Progenitor cell of endocrine pancreas (in vitro differentiated cells): ENCODE measurements at places on chromosomes 13 and 19.
A peak's percentile ranks its signal among the peaks of the same experiment; 100 is the strongest.

- DNase-seq = no peak
Measured at GRCh38 chr19:750640-751423, at the start of gene MISP. TSS of gene MISP (plus strand) at chr19:751112. CDS start at chr19:756947, 5,835 bp downstream.

GRCh38 chr19:38433268-38433733, at the start of gene RYR1:
TSS of gene RYR1 (plus strand) at chr19:38433691. CDS start at chr19:38433830, 139 bp downstream.
- no peak for DNase-seq

DNA sequence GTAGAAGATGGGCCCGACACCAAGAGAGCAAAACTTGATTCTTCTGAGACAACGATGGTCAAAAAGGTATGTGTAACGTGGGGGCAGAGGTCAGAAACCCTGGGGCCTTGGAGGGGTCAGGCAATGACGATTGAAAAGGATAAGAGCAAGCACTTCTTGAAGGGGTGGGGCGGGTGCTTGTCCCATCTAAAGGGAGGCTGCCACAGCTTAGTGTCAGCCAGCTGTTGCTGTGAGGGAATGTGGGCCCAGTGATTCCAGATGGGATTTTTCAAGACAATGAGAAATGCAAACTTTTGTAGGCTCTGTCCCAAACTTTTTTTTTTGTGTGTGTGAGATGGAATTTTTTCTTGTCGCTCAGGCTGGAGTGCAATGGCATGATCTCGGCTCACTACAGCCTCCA, 24.5 kb downstream of the SAE1 start:
- no peak for DNase-seq

GRCh38 chr13:50670847-50671496, 172.5 kb downstream of the DLEU7 start:
- DNase-seq = no peak

- DNase-seq = no peak
Measured at GRCh38 chr13:76222511-76222910, 586.4 kb downstream of the LMO7 start.

DNA sequence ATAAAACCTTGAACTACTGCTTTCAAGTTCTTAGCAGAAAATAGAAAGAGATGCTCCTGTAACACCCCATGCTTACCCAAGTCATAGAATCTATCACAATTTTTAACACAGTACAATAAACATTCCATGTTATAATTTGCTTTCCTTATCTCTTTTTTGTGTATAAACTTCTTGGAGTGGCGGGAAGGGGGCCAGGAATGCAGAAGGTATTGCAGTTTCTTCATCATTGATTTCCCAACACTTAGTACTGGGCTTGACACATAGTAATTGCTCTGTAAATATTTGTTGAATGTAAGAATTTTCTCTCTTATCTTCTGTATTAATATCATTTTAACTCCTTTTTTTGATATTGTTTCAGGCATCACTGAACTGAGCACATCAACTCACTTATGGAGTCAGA, 535.8 kb downstream of the KCTD12 start:
- DNase-seq = no peak

GRCh38 chr13:94195715-94196114, 283.8 kb downstream of the DCT start:
- DNase-seq = no peak

GRCh38 chr19:38634757-38635482, 12.5 kb upstream of the ACTN4 start:
- peak; percentile 79 for DNase-seq

- DNase-seq = no peak
Measured at GRCh38 chr19:3398114-3398899, 31.9 kb downstream of the NFIC start.

DNA sequence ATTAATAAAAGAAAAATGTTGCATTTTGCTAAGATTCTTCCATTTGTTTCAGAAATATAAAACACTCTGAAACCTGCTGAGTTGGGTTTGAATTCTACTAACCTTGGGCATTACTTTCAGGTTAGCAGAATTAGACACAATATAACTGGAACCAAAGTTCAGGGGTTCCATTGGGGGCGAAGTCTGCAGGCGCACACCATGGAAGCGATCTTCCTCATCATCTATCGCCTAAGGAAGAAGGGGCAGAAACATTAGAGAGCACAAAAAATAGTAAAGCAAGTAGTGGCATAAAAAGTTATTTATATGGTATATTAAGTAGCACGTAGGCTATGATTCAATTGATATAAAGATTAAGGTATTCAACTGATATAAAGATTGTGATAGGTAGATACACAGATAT, 34.1 kb downstream of the CARD8 start:
- no peak for DNase-seq

GRCh38 chr19:49809160-49809940, 3.7 kb downstream of the FUZ start:
- DNase-seq = peak; percentile 30

DNA sequence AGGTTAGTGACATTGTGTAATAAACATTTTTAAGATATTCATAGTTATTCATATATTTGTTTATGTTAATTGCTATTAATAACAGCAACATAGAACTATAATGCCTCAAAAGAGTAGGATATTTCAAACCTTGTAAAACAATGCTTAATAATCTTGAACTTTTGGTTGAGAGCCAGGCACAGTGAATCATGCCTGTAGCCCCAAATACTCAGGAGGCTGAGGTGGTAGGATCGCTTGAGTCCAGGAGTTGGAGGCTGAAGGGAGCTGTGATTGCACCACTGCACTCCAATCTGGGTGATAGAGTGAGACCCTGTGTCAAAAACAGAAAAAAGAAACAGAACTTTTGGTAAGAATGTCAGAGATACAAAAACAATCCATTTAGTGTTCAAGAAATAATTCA, 213.9 kb upstream of the SLITRK1 start:
- no peak for DNase-seq

GRCh38 chr19:49573425-49573824, 6.9 kb downstream of the NOSIP start:
- DNase-seq = no peak
